ENCODE measurements at places on chromosomes 1 and 21.

- no peak for DNase-seq
Measured at GRCh38 chr1:152873495-152873894, 4.6 kb upstream of the SMCP start.

DNA sequence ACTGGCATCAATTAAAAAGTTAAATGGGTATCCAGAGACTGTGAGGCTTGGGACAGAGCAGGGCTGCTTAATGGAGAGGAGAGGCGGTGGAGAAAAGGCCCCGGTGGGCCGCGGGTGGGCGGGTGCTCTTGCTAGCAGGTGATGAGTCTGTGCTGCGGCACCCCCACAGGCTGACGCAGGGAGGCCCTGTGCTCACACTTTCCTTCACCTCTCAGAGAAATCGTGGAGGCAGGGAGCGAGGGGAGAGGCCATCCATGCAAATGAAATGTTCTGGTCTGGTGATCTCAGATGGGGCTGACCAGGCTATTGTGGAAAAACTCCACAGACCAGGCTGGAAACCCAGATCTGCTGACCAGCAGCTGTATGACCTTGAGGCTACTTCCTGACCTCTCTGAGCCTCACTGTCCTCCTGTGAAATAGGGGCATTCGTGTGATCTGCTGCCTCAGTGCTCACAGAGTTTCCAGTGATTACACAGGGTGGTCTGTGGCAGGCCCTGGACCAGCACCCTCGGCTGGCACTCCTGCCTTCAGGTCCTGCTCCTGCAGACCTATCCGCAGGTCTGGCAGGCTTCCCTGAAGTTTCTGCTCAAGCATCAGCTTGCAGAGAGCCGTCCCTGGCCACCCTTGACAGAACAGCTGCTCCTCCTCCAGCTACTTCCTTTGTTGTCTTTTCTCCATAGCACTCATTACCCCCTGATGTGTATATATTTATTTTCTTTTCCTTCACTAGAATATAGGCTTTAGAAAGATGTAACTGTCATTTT is 89.2 kb downstream of the BEND5 start:
- no peak for DNase-seq

GRCh38 chr1:157319567-157319966 is 181.4 kb upstream of the ETV3 start:
- DNase-seq: no peak

- DNase-seq: no peak
Measured at GRCh38 chr21:31880816-31881215, 8.0 kb downstream of the HUNK start.

DNA sequence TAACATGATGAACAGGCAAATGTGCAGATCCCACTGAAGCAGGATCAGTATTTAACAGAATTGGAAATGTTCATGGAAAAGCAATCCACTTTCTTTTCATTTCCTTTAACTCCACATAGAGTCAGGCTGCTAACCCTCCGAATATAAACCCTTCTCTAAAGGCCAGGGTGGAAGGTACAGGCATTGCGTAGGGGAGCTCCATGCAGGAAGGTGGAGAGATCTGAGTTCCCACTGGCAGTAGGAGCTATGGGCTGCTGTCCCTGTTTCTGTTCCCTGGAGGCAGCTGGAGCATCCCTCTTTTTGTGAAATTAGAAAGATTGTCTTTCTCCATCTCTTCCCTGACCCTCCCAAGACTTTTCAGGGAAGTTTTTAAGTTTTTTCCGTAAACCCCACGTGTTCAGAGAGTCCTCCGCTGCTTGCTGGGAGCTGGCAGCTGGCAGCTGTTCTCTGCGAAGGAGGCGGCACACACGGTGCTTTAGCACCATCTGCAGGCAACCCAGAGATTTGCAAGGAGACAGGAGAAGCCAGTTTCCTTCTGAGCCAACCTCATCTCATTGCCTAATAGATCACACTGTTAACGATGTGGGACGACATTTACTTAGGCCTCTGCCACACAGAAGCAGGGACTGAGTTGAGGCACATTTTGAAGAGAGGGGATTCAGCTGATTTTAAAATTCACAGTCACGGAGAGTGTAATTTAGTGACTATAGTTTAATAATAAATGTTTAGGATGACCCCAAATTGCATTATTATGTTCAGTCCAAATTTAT is 55.4 kb upstream of the HOOK1 start:
- peak; percentile 12 for DNase-seq

- DNase-seq: no peak
Measured at GRCh38 chr1:33086384-33086850, 5.5 kb downstream of the AZIN2 start.

DNA sequence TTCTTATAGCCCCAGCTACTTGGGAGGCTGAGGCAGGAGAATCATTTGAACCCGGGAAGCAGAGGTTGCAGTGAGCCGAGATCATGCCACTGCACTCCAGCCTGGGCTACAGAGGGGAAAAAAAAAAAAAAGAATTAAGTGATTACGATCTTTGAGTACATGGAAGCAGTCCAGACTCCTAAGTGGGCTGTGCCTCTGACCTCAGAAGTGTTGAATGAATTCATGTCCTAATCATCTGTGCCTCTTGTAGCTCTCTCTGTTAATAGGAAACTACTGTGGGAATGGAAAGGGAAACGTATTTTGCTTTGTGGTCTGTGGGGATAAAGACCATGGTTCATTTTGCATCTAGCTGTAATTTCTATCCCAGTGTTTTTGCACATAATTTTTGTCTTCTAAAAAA is 8.4 kb upstream of the IVNS1ABP start:
- no peak for DNase-seq

- no peak for DNase-seq
Measured at GRCh38 chr1:219871427-219872057, 56.8 kb downstream of the SLC30A10 start.

GRCh38 chr1:242228991-242229390 is 230.1 kb upstream of the MAP1LC3C start:
- DNase-seq: no peak

DNA sequence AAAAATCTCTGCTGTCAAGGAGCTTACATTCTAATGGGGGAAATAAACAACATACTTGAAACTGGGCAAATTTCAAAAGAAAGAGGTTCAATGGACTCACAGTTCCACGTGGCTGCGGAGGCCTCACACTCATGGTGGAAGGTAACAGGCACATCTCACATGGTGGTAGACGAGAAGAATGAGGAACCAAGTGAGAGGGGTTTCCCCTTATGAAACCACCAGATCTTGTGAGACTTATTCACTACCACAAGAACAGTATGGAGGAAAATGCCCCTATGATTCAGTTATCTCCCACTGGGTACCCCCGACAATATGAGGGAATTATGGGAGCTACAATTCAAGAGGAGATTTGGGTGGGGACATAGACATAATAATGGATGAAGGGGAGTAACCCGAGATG is 226.4 kb downstream of the ZP4 start:
- no peak for DNase-seq

GRCh38 chr21:41769933-41770332 is 3.1 kb upstream of the RIPK4 start:
- DNase-seq: no peak

DNA sequence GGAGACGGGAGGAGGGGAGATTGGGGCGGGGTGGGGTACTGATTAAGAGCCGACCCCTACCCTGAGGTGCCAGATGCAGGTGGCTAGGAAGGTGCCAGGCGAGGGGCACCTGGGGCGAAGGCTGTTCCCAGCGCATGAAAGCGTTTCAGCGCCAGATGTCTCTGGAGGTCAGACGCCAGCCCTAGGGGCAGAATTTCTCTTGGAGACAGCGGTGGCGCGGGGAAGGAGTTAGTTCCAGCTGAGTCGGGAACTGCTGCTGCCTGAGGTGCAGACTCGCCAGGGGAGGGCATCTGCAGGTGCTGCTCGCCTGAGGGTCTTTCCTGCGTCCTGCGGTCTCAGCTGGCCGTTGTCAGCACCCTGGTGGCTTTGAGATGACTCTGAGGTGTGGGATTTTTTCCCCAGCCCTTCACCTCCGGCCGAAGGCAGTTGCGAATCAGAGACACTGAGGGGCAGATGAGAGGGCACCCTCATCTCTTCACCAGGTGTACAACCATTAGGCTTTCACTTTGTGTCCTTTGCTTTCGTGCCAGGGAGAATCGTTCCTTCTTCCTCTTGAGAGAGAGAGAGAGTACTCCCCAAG is 539 bp downstream of the CGN start:
- no peak for DNase-seq

DNA sequence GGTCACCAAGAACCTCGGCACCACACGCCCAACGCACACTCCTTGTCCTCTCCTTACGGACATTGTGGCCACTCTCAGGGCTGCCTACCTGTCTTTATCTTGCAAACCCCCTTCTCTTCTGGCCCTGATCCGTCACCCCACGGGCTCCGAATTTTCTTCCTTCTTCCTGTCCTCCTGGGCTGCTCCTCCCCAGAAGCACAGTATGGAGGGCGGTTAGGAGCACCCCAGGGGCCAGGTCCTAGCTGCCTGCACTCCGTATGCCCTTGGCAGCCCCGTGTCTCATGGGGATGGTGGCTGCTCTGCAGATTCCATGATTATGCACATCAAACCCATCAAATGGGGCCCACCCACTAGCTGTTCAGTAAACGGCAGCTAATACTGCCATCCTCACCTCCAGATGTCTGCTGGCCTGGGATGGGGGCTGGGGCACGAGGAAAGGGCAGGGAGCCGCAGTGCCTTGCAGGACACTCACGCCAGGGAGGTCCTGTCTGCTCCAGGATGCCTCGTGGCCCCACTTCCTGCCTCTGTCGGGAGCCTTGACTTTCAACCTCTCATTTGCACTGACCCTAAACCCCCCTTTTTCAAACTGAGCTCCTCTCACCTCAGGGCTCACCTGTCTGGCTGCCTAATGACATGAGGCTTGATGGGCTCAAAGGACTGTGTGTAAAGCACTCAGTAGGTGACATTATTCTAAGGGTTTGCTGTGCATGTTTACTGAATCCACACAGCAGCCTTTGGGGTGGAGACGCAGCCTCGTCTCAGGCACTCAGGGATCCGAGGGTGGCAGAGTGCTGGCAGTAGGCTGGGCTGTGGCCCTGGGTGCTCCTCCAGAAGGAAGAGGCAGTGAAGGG is 4.4 kb downstream of the TTC34 start:
- no peak for DNase-seq

DNA sequence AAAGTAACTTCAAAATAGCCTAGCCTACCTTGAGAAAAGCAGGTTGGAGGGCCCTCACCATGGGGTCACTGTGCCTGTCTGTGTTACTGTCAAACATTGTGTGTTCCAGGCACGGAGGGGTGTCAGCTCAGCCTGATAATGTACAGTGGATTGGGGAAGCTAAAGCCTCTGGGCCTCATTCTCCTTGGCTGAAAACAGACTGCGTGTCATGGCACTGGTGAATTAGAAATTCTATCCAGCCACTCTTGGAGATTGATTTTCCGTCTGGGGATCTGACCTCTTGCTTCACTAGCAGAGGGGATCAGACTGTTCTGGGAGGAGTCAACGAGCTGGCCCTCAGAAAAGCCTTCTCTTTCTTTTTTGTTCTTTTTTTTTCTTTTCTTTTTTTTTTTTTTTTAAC is 123.5 kb upstream of the HOOK1 start:
- no peak for DNase-seq

- DNase-seq: no peak
Measured at GRCh38 chr21:16509476-16509875, 779.7 kb downstream of the USP25 start.

GRCh38 chr1:233448109-233448689 is 120.7 kb downstream of the MAP3K21 start:
- no peak for DNase-seq

GRCh38 chr1:176416777-176417176 is 46.2 kb upstream of the PAPPA2 start:
- no peak for DNase-seq

DNA sequence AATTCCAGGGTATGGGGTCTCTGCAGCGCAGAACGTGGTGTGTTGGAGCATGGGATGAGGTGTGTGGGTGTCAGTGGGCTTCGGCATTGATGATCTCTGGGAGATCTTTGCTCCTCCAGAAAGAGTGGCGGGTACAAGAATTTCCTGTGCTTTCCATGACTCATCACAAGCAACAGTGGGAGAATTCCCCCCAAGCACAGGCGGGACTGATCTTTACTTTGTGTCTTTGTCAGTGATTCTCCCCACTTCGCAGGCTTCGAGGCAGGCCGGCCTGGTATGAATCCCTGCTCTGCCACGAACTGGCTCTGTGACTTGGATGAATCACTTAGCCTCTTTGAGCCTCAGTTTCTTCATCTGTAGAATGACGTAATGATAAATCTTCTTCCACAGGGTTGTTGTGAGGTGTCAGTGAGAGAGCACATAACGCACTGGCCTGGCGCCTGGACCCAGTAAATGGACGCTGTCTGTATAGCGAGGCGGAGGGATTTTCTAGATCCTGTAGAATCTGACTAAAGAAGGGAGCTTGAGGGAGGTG is 2.0 kb downstream of the OPRD1 start:
- no peak for DNase-seq

GRCh38 chr1:171188388-171189266 is 3.5 kb downstream of the FMO2 start:
- DNase-seq: no peak

DNA sequence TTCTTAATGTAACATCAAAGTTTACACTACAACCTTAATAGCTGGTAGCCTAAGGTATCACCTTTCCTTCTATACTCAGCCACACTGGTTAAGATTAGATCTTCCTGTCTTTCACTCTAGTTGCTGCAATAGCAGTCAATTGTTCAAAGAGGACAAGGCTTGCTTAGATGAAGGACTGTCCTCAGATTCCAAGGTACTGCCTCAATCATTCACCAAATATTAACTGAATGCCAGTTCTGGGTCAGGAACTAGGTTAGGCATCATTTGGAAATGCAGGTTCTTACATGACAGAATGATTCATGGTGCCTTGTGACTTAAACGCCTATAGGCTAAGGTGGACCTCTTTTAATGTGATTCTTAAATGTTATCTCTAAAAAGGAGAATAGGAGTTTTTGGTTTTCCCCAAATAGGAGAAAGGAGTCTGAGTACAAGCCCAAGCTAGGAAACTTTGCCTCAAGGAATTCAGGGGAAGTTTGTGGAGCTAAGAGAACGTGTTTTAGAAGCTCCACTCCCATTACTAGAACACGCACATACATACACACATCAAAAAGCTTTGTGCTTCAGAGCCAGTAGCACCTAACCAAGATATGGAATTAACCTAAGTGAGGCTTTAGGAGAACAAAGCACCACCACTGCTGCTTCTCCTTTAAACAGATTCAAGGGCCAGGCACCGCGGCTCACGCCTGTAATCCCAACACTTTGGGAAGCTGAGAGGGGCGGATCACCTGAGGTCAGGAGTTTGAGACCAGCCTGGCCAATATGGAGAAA is 8.5 kb upstream of the WDR47 start:
- DNase-seq: no peak

Data from esophagus squamous epithelium (tissue), 5 donors.